ENCODE measurements at places on chromosomes 3 and 15.

- no peak for DNase-seq
These were observed 270.2 kb downstream of the ROBO1 start for GRCh38 chr3:79497447-79498111.

DNA sequence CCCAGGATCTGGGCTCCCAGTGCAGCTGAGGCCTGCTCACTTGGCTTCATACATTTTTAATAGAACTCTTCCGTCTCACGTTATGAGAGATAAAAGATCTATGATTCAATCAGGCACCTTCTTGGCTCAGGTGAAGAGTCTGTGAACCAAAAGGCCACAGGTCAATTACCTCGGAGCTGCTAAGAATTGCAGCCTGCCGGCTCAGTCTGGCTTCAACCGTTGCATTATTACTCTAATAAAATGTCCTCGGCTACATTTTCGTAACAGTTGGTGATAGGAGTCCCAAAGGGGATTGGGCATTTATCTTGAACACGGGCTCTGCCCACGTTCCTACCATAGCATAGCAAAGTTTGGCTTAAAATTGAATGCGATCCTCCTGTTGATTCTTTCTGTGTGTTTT lies 176.3 kb downstream of the SLCO3A1 start:
- no peak for DNase-seq

GRCh38 chr15:31070867-31071266 lies 30.7 kb downstream of the TRPM1 start:
- no peak for DNase-seq

DNA sequence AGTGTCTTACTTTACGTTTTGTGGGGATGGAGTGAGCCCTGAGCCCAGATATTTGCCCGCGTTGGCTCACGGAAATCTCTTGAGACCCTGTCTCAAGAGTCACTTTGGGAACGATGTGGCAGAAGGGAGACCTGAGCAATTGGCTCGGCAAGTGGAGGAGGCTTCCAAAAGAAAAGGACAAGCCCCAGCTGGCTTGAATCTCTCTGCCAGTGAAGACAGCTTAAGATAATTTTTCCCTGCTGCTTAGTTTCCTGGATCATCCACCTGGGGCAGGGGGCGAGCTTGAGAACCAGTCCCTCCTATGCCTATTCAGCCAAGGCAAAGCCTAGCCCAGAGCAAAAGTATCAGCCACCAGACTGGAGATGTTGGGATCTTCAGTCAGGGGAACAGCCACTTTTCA lies 708 bp downstream of the SEC22A start:
- DNase-seq = no peak

DNA sequence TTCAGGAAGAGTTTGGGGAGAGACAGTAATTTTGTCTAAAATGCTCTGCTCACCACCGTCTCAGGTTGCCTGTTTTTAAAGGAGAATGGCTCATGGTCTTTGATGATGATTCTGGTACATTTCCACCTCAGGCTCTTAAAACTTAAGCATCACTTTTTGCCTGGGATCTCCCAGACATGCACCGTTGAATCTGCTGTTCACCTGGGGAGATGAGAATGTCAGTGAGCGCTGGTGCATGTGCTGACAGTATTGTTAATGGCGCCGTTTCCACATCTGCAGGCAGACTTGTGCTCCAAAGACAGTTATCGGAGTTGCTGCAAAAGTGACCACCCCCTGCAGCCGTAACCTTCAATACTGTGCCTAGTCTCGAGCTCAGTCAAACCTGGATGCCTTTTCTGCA lies 219.0 kb upstream of the TPM1 start:
- DNase-seq = no peak

DNA sequence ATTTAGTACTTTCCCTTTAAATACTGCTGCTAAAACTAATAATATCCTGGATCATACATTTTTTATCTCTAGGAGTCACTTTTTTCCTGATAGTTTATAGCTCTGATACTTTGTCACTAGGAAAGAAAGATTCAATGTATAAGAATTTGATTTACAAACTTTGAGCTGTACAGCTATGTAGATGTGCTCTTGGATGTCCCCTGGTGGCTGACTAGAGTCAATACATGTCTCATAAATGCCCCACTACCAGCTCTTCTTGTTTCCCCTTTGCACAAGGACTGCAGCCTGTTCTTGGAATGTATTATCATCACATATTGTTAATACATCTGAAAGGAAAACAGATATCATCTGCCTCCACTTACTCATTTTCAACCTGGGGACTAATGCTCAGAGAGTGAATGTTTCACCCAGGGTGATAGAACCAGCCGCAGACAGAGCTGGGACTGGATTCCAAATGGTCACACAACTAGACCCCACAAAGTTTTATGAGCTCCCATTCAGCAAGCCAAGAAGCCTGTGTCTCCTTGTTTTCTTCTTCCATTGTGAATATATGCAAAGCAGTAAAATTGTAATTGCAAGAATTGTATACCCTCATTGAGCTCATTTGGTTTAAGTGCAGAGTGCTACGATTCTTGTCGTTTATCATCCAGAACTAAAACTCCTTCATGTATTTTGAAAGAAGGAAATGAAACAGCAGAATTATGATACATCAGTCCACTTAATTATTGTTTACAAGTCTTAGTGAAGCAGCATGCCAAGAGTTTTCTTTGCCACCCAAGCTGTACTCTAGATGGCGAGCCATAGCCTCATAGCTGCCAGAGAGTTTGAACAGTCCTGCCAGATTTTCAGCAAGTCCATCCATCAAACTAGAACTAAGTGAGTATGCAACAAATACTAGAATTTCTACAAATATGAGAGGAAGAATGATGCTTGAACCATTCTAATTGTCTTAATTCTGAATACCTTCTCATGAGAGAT lies 261.6 kb upstream of the LMCD1 start:
- peak; percentile 1 for DNase-seq

DNA sequence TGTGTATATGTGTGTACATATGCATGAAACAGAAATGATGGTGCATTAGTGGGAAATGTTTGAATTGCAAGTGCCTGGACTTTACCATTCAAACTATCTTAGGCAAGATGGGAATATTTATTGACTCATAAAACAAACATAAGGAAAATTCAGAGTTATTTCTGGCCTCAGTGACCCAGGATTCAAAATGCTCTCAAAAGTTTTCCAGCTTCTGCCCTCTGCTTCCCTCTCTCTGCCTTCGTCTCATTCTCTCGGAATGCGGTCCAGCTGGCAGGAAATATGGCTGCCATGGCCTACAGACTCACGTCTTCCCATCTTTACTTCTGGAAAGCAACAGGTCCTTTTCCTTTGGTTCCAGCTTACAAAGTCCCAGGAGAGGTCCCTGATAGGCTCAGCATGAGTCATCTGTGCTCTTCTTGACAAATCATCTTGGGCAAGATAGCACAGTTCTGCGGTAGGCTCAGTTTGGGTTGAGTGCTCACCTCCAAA lies 8.7 kb upstream of the ZNF774 start:
- DNase-seq = no peak

DNA sequence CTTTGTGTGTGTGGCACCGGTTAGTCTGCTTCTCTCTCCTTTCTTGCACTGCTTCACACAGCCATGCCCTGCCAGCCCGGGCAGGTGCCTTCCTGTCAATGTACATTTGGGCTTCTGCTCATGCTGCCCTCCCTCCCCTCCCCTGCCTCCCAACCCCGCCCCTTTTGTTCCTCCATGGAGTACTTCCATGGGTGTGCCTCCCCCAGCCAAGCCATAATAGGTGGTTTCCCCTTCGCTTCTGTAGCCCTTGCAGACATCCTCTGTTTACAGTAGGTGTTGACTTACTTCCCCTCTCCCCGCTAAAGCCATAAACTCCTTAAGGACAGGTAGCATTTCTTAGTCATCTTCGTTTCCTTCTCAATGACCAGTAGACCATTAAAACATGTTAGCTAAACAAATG lies 31.8 kb upstream of the CRTC3 start:
- DNase-seq = peak; percentile 20

DNA sequence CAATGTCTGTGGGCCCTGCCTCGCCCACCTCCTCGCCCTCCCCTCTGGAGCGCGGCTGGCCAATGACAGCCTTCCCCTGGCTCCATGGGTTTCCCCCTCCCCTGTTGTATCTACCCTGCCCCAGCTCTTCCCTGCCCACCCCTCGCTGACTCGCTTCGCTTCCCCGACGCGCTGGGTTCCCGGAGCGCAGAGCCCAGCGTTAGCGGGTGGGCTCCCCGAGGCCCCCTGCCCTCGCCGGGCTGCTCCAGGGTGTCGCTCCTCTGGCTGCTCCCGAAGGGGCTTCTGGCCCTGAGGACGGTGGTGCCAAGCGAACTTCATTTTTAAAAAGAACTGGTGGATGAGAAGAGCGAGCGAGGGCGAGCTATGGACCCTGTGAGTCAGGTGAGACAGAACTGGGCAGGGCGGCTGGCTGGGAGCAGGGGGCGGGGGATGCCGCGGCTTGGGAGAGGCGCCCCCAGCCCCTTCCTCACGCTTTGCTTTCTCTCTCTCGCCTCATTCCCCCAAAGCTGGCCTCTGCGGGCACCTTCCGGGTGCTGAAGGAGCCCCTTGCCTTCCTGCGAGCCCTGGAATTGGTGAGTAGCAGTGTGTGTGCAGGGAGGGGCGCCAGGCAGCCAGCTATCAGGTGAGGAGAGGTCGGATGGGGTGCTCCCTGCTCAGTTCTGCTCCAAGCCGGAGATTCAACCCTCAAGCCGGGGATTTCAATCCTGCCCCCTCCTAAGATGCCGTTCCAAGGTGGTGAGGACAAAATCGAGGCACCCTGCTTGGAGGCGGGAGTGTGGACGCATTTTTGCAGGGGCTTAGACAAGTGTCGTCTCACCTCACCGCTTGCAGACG lies at the start of gene SYNPR:
Gene SYNPR, plus strand, starts transcription at position 138 of the 834 bp plus-strand sequence.
- no peak for DNase-seq

DNA sequence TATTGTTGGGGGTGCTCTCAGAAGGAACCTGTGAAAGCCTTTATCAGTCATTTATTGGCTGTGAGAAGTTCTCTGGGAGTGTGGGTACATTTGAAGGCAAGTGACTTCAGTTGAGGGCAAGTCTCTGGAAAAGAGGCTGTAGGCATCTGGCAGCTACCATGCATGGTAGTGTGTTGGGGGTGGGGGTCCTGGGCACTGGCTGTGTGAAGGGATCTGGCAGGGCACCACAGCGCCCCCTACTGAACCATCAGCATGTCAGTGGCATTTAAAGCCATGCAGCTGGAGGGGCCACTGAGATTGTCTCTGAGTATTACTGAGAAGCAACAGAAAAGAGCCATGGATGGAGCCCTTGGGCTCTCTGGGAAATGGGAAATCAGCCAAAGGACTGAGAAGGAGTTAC lies 30.6 kb downstream of the CRTAP start:
- DNase-seq = no peak

GRCh38 chr15:101187820-101188636 lies 63.8 kb downstream of the CHSY1 start:
- DNase-seq = no peak

GRCh38 chr3:83321457-83321856 lies 1560.0 kb upstream of the GBE1 start:
- no peak for DNase-seq

GRCh38 chr3:24343084-24343783 lies 151.4 kb downstream of the THRB start:
- DNase-seq = no peak

- no peak for DNase-seq
These were observed 322.9 kb downstream of the EPHB1 start for GRCh38 chr3:135117977-135118376.

- no peak for DNase-seq
These were observed 116.1 kb downstream of the FAM43A start for GRCh38 chr3:194801461-194802432.

DNA sequence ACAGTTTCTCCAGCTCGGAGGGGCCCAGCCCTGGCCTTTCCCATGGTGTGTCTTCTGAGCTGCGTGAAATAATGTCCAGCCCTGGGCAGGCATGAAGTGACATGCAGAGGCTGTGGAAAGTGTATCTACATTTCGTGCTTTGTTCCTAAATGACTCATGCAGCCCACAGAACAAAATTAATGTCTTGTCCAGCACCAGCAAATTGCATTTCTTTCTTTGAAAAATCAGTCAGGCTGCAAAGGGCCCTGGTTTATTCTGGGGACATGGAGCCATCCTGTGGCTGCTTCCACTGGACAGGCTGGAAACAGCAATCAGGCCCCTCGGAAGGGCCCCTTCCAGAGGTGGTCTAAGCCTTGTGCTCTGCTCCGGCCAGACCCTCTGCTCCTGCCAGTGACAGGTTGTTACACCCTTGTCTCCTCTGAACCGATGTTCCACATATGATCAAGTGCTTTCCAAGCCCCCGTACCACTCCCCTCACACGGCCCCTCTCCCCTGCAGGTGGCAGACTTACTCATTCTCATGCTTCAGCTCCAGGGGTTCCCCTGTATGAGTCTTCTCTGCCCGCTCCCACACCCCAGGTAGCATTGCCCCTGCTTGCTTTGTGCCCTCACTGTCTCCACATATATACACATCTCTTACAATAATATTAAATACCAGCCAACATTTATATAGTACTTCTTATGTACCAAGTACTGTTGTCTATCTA lies 33.7 kb downstream of the CRYGS start:
- DNase-seq = no peak

DNA sequence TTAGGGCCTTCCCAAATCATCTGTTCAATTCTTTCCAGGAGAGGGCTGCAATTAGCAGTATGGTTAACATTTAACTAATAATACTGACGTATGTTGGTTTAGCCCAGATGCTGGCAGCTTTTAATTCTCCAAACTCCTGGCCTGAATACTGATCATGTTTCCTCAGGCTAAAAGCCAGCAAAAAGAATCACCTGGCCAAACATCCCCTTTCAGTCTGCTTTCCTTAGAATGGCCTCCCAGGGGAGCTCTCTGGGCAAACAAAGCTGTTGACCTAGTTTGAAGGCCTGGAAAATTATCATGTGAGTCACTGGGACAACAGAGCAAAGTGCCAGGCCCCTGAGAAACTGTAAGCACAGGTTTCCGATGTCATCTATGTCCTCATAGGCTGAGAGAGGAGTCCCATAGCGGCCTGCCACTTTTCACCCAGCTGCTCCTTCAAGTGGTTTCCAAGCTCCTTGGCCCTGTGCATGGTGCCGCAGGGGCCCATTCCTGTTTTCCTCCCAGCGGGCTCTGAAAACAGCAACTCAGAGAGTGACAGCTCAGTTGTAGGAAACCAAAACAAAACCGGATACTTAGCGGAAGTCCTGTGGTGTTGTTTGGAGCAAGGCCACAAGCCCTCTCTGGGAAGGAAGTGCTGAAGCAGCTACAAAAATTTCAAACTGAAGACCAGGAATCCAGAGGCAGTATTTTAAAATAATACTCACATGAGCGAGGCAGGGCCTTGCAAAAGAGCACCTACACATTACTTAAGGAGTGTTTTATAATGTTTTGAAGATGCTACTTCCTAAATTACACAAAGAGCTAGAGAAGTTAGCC lies 36.5 kb upstream of the RAB11A start:
- peak; percentile 69 for DNase-seq

GRCh38 chr3:72078676-72079368 lies 293.9 kb upstream of the PROK2 start:
- no peak for DNase-seq

GRCh38 chr15:50857763-50858162 lies 50.7 kb upstream of the AP4E1 start:
- DNase-seq = no peak

Measured in NCI-H187 (cell line).